ENCODE measurements at places on chromosomes 4 and X.

- DNase-seq: no peak
These were observed 104.0 kb upstream of the SHOX start for GRCh38 chrX:526295-527224.

- DNase-seq: no peak
These were observed 36.0 kb upstream of the PLK4 start for GRCh38 chr4:127844601-127845116.

GRCh38 chrX:84189125-84189524 lies 1.1 kb upstream of the RPS6KA6 start:
- DNase-seq: no peak

DNA sequence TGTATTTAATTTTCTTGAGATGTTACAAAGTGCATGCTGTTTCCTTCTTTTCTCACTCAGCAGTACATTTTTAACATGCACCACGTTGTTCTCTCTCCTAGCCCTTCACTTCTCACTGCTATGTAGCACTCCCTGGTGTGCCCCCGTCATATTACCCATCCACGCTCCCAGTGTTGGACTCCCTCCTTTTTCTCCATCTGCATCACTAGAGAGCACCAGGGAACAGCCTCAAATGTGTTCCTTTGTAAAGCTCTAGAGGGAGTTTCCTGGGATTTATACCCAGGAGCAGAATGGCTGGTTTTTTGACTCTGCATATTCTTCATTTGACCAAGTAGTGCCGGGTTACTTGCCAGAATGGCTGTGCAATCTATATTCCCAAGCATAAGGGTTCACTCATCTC lies 240.3 kb upstream of the ANXA3 start:
- no peak for DNase-seq

DNA sequence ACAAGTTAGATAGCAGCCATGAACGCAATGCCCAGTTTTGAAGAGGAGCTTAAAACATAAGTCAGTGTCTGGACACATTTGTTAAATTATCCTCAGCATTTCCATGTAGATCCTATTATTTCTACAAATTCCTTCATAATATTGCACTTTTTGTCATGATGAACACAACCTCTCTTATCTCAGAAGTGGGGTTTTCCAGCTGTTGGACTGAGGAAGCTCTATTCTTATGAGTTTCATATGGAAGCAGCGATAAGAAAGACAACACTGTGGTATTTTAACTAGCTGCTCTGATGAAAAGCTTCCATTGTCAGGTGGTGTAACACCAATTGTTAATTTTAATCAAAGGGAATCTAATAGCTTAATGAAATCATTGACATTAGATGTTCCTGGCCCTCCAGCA lies 308.7 kb downstream of the GBA3 start:
- no peak for DNase-seq

Data from activated T-cell treated with anti-CD3 and anti-CD28 coated beads, Interleukin-2, amount 50 U/mL, for 24 hours (primary cell).